Glomerular endothelial cell (primary cell): ENCODE measurements at places on chromosomes 13 and 19. TPM values are rescaled to one million over a fixed set of nuclear protein-coding genes. Genes with fewer than 3 reads are reported as not detected.

CYSLTR2 gene
- 0.18 TPM in 1 of 2 replicates, not detected in the other for total RNA-seq

GPC5 gene
- 1.2 and 4.0 TPM in 2 replicates for total RNA-seq

FCHO1 gene
- total RNA-seq: 0.93 and 3.1 TPM in 2 replicates

ZNF442 gene
- 0.48 and 1.1 TPM in 2 replicates for total RNA-seq

POU2F2 gene
- total RNA-seq: 7.4 and 10.7 TPM in 2 replicates

NHLRC3 gene
- total RNA-seq: 7.2 and 11.4 TPM in 2 replicates

PRODH2 gene
- total RNA-seq: not detected in 2 replicates

VSTM1 gene
- not detected in 2 replicates for total RNA-seq

PNMA8B gene
- 0.18 and 0.29 TPM in 2 replicates for total RNA-seq

RNF126 gene
- 86.3 and 108 TPM in 2 replicates for total RNA-seq

DNA sequence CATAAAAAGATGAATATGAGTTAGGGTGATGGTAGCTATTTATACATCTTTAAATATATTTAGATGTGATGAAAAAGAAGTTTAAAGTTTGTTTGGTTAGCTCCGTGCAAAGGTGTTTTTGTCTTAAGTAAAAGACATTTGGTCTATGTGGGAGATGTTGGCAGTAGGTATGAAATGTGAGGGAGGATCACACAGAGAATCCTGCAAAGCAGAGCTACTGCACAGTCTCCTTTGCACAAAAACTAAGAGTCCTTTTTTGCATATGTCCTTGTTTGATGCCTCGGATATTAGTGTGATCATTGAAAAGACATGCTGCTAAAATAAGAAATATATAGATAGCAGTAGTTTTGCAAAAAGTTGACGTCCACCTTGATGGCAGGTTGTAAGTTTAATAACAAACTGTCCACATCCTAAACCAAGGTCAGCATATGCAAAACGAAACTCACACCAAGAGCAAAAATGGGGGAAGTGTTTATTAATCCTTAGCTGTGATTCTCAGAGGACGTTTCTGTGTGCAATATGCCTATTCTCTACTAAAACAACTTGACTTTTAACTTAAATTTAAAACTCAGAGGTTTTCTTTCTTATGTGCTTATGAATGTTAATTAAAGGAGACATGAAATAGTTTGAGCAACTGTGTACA lies 870.1 kb downstream of the PCDH9 start:
- no peak for DNase-seq

- DNase-seq: no peak
These were observed 44.7 kb downstream of the PLPP2 start for GRCh38 chr19:246551-246950.

DNA sequence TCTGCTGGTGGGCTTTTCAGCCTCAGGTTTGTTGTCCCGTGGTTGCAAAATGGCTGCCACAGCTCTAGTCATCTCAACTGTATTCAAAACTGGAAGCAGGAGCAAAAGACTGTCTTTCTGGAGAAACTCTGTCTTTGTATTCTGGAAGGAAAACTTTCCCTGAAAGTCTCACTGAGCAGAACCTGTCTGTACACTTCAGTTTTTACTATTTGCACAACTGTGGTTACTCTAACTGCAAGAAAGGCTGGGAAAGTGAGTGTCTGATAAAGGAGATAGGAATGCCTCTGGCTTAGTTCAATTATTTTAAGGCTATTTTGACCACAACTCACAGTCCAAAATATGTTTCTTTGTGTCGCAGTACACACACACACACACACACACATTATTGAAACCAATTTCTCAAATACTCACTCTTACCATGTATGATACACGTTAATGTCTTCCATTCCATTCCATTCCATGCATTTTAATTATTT lies 49.7 kb upstream of the EHD2 start:
- no peak for DNase-seq

- no peak for DNase-seq
These were observed 446.7 kb upstream of the SPRY2 start for GRCh38 chr13:80787604-80788003.

GRCh38 chr13:108669381-108669780 lies 40.0 kb downstream of the MYO16 start:
- no peak for DNase-seq

DNA sequence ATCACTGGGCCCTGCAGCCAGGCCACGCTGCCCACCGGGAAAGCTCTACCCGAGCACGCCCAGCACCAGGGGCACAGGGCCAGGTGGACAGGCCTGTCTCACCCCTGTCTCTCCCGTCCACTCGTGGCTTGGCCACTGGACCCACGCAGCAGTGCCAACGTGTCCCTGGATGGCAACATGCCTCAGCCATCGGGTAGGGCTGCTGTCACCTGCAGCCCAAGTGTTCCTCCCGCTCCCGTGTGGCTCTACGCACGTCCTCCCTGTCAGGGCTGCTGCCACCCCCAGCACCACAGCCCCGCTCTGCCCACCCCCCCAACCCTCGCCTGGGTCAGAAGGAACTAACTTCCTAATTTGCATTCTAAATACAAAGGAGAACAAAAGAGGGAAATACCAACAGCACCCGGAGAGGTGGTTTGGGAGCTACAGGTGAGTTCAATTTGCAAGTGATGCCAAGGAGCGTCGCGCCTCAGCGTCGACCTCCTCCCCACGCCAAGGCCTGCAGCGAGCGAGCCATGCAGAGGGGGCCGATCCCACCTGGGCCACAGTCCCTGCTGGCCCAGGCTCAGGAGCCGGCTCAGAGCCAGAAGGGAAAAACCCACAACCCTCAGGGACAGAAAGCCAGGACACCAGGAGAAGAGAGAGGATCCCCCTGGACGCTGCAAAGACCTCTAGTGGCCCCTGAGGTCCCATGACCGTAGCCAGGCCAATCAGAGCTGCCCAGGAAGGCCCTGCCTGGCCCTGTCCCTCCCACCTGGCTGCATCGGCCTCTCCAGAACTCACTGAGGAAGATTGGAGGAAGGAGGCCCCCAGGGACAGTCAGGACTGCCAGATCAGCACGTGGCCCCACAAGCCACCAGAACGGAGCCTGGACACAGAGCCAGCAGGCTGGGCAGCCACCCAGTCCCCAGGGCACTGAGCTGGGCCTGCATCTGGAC lies 128.4 kb upstream of the SPACA7 start:
- no peak for DNase-seq

GRCh38 chr19:813219-814151 lies 8.3 kb downstream of the PLPPR3 start:
- no peak for DNase-seq

GRCh38 chr13:48938308-48938943 lies 37.3 kb upstream of the FNDC3A start:
- DNase-seq: no peak

DNA sequence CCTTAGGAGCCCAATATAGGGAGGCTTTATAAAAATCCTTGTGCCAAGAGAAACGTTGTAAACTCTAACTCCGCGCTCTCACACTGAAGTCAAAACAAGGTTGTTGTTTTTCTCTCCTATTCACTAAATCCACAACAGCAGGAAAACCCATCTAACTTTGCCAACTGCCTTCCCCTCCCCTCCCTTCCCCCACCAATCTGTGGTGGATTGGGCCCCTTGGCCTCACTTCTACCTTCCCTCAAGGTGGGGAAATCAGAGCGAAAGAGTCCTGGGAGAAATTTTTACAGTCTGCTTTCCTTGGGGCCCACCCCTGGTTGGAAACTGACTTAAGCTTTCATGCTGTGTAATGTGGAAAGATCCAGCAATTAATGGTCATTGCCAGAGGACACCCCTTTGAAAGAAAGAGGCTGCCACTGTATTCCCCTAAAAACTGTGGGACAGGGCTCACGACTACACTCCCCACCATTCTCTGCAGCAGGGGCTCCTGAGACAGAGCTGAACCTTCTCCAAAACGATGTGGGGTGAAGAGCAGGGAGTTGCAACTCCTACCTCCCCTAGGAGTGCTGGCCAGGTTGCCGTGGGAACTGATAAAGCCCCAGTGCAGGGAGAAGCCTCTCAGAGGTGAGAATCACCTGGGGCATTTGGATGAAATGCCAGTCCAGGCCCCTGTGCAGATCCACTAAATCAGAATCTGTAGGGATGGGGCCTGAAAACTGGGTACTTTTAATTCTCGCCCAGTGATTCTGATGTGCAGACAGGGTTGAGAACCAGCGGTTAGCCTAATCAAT lies 1.1 kb downstream of the DHRS12 start:
- no peak for DNase-seq

GRCh38 chr13:109412283-109412901 lies 374.0 kb downstream of the IRS2 start:
- no peak for DNase-seq

GRCh38 chr13:26411206-26411605 lies 146.3 kb upstream of the WASF3 start:
- DNase-seq: no peak

DNA sequence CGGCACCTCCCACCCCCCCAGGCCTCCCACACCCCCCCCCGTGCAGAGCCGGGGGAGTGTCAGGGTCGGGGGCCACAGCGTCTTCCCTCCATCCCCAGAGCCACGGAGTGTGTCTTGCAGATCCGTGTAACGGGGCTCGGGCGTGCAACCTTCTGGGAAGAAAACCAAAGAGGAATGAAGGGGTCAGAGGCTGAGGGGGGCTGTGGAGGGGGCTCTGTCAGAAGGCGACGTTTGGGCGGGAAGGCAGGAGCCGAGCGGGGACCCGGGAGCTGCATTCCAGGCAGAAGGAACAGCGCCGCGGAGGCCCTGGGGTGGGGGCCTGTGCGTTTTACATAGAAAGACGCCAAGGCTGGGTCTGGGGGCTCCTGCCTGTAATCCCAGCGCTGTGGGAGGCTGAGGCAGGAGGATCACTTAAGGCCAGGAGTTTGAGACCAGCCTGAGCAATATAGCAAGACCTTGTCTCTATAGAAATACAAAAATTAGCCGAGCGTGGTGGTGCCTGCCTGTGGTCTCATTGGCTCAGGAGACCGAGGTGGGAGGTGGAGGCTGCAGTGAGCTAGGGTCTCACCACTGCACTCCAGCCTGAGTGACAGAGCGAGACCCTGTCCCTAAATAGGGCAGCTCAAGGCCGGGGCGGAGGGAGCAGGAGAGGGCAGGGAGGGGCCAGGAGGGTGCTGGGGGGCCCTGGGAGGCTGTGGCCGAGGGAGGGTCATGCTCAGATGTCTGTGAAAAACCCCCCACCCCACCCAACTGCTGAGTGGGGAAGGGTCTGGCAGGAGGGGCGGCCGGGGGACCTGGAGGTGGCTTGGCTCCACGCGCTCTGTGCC lies 27.8 kb downstream of the ARID3A start:
- DNase-seq: no peak

DNA sequence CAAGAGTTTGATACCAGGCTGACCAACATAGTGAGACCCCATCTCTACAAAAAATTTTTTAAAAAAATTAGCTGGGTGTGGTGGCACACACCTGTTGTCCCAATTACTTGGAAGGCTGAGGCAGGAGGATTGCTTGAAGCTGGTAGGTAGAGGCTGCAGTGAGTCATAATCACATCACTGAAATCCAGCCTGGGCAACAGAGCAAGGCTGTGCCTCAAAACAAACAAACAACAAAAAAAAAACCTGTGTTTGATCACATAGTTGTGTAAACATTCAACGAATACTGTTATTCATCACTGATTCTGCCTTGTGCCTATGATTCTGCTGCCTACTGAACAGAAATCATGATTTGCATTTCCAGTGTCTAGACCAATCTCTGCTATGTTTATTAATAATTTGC lies 134.0 kb downstream of the TBC1D4 start:
- no peak for DNase-seq

- DNase-seq: no peak
These were observed 50.9 kb downstream of the CCDC70 start for GRCh38 chr13:51912511-51913225.

DNA sequence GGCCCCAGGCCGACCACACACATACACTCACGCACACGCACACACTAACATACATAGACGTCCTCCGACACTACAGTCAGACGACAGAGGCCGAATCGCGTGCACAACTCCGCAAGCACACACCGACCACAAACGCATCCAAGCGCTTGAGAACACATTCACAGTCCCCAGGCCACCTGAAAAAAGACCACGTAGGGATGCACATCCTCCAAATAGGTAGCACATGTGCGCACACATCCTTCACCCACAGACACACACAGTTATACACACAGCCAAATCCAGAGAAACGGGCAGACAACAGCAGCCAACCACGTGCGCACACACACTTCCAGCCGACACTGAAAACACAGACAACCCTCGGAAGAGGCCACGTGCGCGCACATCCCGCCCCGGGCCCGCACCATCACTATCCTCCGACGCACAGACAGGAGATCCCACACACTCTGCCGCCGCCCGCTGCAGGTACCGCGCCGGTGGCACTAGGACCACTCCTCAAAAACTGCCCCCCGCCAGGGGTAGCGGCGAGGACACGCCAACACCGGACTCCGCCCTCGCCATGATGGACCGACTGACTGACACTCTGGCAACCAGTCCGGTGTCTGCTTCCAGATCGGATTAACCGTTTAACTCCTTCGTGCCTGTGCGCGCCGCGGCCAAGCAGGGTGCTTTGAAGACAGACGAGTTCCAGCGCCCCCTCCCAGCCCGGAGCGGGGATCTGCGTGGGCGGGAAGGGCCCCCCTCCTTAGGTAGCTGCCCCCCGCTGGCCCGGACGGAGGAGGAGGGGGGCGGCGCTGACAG lies 493 bp upstream of the PDE4A start:
- DNase-seq: no peak

GRCh38 chr19:40735013-40735771 lies 15.1 kb downstream of the ACTMAP start:
- DNase-seq: no peak

DNA sequence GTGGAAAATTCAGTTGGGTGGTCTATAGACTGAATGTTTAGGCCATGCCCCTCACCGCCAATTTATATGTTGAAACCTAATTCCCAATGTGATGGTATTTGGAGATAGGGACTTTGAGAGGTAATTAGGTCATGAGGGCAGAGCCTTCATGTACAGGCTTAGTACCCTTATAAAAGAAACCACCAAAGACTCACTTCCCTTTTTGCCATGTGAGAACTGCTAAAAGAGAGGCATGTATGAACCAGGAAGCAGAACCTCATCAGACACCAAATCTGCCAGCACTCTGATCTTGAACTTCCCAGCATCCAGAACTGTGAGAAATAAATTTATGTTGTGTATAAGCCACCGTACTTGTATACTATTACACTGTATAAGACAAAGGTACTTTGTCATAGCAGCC lies 40.6 kb downstream of the UQCRFS1 start:
- no peak for DNase-seq

- DNase-seq: no peak
These were observed 50.3 kb downstream of the ZNF44 start for GRCh38 chr19:12244370-12244769.

GRCh38 chr13:34708566-34709313 lies 233.3 kb upstream of the NBEA start:
- no peak for DNase-seq

GRCh38 chr13:26978081-26978860 lies 193.3 kb downstream of the USP12 start:
- no peak for DNase-seq

GRCh38 chr13:81197966-81198365 lies 857.0 kb upstream of the SPRY2 start:
- no peak for DNase-seq
